Smooth muscle cell of bladder (primary cell): ENCODE measurements at places on chromosomes 6 and 20. TPM values are rescaled to one million over a fixed set of nuclear protein-coding genes. Genes with fewer than 3 reads are reported as not detected.

CFAP206 gene
- total RNA-seq: under 0.01 and 0.09 TPM in 2 replicates

GNRH2 gene
- 0.09 and 0.57 TPM in 2 replicates for total RNA-seq

FOXF2 gene
- total RNA-seq: 2.1 and 3.8 TPM in 2 replicates

CTCFL gene
- total RNA-seq: not detected in 2 replicates

DPPA5 gene
- total RNA-seq: not detected in 2 replicates

TMEM170B gene
- 2.1 TPM in 2 replicates for total RNA-seq

GSTA3 gene
- not detected in 2 replicates for total RNA-seq

RIPOR2 gene
- 1.1 TPM in 2 replicates for total RNA-seq

MEP1A gene
- total RNA-seq: not detected in 2 replicates

BTN1A1 gene
- total RNA-seq: not detected in 2 replicates

MPIG6B gene
- total RNA-seq: not detected in 2 replicates

PI3 gene
- not detected in 2 replicates for total RNA-seq

LY6G6D gene
- total RNA-seq: not detected in 2 replicates

PIM1 gene
- 35.3 and 44.7 TPM in 2 replicates for total RNA-seq

RBCK1 gene
- 49.4 and 54.0 TPM in 2 replicates for total RNA-seq

SPTLC3 gene
- total RNA-seq: 2.8 and 6.5 TPM in 2 replicates
